ENCODE measurements at places on chromosomes 5 and 9. TPM values are rescaled to one million over a fixed set of nuclear protein-coding genes. Genes with fewer than 3 reads are reported as not detected.

DNA sequence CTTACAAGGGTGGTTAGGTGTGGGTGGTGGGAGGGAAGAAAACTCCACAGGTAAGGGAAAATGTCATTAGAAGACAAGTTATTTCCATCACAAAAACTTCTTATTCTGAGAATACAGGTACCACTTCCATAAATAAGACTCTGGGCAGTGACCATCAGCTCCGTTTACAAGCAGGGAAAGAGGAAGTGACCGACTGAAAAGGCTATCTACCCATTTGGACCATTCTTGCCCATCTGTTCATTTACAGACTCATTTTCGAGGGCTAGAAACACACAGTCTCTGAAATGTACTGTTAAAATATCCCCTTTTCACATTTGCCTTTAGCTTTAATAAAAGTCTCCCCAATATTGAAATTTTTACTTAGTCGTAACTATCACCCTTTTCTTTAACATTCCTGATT, 79.5 kb downstream of the TTC39B start:
- DNase-seq, result no peak

DNA sequence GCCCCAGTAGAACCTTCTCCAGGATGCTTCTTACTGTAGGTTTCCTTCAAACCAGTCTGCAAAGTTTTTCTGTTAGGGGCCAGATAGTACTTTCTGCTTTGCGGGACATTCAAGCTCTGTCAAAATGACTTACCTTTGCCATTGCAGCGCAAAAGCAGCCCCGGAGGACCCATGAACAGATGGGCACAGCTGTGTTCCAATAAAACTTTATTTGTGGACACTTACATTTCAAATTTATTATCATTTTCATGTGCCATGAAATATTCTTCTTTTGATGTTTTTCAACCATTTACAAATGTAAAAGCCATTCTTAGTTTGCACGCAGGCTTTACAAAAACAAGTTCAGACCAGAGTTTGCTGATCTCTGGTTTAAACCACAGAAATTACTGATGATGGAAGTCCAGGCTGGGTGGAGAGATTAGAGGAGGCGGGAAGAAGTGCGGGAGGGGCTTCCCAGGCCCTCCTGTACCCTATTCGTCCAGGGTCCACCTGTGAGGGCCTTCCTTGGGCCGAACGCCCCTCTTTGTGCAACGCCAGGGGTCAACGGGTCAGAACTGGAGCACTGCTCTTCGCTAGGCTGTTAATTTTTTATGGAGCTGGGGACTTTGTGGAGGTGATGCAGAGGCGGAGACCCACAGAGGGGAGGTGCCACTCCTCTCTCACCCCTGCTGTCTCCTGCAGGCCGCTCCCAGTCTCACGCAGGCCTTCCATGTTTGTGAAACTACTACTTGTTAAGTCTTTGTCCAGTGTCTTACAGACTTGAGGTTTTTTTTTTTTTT, 7.6 kb upstream of the ASS1 start:
- peak; percentile 93 for DNase-seq

GRCh38 chr5:1037671-1038416, 29.2 kb downstream of the NKD2 start:
- DNase-seq, result no peak

- DNase-seq, result no peak
These were observed 104.1 kb downstream of the CD180 start for GRCh38 chr5:67092535-67092934.

The RMND5B gene
- 21.8 TPM for total RNA-seq

The LCN9 gene
- total RNA-seq, result not detected

The UGT3A2 gene
- total RNA-seq, result not detected

All from right lobe of liver (tissue), 6 donors.